D721Med (cell line): ENCODE measurements at places on chromosomes 12 and 14.

DNA sequence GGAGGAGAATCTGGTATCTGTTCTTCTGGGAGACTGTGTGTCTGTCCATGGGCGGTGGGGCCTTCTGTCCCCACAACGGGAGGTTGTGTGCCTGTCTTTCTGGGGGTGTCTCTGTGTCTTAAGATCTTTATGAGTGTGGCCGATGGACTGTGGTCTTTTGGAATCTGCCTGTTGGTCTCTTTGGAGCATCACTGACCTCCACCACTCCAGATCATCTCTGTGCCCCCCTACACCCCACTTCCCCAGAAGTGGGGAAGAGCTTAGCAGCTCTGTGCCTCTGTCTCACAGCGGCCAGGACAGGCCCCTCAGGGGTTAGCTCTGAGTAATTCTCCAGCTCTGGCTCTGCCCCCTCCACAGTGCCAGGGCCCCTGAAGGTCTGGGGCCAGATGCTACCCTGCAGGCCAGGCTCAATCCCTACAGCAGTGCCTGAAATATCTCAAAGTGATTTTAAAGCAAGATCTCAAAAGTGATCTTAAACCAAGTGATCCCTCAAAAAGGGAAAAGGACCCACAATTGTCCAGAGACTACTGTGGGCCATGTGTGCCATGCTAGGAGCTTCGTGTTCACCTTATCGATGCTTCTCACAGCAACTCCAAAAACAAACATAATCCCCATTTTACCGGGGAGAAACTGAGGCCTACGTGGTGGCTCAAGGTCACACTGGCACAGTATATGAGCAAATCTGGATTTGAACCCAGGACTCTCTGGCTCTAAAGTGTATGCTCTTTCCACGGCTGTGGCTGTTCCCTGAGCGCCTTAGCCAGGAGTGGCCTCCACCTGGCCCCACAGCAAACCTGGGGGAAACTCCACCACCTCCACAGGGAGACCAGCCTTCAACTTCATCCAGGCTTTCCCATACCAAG lies 26.0 kb upstream of the KRT78 start:
- no peak for DNase-seq

GRCh38 chr14:92690171-92691011 lies 58.0 kb downstream of the LGMN start:
- DNase-seq: no peak

DNA sequence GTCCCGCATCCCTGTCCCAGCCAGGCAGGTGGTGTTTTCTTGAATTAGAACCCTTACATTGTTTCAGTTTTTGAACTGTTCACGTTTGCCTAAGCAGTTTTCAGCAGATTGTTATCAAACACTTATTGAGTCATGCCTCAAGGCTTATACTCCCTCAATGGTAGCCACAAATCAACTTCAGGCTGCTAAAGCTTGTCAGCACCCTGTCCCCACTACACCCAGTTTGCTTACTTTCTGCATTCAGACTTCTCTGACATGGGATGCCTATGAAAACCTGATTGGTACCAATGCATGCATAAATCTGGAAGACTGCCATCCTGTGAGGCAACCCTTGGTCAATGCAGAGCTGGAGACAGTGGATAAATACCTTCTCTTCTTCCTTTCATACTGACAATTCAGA lies 225.4 kb downstream of the BTG1 start:
- DNase-seq: no peak

DNA sequence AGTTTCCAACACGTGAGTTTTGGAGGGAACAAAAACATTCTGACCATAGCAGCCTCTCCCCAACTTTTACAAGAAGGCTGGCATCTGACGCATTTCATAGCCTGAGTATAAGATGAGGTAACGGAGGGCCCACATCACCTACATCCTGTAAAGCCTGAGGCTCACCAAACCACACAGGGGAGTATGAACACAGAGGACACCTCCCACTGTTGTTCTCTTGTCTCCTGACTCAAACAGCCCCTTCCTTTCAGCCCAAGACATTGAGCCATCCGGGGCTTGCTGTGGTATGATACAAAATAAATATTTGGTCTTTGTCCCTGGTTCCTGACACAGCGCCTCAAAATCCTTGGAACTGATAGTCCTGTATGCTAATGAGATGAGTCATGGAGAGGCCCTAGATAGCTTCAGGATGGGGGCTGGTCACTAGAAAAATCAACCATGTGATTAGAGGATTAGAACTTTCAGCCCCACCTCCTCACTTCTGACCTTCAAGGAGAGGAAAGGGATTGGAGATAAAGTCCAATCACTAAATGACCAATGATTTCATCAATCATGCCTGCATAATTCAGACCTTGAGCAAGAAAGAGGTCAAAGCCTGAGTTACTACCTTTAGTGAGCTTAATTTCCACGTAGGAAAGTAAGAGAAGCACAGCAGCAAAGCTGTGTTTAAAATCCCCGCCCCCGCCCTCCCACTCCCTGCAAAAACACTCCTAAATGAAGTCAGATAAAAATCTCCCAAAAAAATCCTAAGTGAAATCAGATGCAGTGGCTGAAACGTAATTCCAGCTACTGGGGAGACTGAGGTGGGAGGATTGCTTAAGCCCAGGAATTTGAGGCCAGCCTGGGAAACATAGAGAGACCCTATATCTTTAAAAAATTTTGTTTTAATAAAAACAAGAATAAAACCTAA lies 236.4 kb downstream of the PCNX1 start:
- DNase-seq: no peak

GRCh38 chr12:17665839-17666238 lies 424.2 kb downstream of the RERGL start:
- no peak for DNase-seq

GRCh38 chr14:105021656-105022275 lies 883 bp upstream of the CDCA4 start:
- DNase-seq: no peak

DNA sequence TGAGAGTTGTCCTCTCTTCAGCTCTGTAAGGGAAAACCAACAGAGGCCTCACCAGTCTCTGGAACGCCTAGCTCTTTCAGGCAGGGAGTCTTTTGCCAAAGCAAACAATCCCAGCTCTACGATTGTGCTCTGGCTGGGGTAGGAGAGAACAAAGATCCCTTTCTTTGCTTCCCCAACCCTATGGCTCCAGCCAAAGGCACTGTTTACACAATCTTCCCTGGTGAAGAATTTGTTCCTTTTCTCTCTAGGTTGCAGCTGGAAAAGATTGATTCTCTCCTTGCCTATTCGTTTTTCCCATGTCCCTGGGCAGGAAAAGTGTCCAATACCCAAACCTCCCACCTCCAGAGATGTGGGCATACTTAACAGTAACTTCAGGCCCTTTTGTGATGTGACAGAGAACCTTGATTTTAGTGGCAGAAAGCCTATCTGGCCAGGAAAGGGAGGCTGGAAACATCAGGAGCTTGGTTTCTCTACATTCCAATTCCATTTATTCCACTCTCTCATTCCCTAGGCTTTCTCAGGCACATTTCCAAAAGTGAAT lies 16.8 kb downstream of the ATP5MC2 start:
- DNase-seq: no peak

DNA sequence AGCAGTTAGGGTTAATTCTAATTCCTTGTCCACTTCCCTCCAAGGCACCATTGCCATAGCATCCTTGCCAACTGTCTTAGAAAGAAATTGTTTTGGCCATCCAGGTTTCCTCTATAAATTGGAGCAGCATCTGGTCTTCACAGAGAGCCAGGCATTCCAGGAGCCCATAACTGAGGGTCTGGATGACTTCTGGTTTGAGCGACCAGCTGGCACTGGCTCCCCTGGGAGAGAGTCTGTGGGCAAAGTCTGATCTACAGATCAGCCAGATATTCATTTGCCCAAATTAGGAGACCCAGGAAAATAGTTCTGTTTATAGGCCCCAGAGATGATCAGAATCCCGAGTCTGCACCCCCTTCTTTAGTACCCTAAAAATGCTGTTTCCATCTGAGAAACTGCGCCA lies 16.0 kb downstream of the VSX2 start:
- DNase-seq: no peak

DNA sequence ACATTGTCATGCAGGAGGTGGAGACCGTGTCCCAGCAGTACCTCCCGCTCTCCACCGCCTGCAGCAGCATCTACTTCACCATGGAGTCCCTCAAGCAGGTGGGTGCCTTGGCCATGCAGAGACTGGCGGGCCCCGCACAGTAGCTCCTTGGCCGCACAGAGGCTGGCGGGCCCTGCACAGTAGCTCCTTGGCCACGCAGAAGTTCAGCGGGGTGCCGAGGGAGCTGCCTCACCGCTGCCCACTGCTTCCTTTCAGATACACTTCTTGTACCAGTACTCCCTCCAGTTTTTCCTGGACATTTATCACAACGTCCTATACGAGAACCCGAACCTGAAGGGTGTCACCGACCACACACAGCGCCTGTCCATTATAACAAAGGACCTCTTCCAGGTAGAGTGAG lies 47.7 kb downstream of the HSP90AA1 start:
- no peak for DNase-seq

DNA sequence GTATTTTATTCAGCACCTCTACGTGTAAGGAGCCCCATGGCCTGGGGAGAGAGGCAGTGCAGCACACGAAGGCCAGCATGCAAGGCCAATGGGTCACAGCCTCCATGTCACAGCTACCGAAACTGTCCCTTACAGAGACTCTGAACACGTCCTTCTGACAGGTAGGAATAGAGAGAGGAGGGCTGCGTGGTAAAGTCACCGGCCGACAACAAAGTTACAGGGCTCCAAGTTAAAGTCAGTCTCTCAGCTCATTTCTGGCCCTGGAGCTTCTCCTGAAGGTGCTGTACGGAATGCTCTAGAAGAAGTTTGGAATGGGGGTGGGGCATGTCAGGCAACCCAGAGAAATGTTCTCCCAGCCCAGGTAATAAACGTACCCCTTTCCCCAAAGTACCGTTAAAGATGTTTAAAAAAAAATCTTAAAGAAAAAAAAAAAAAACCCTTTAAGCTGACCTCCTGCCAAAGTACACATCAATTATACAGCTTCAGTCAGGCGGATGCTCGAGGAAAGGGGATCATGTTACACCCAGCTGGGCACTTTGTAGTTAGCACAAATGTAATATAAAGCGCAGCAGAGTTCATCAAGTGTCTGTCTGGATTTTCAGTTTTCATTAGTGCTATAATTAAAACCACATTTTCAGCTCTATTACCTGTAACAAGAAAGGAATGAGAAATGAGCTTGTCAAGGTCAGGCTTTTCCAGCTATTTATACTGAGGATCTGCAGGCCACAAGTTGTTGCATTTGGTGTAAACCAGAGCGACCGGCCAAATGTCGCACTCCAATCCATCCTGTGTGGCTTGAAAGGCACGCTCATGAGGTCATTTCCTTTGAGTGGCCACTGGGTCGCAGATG lies 53.3 kb upstream of the CDKN3 start:
- DNase-seq: no peak

DNA sequence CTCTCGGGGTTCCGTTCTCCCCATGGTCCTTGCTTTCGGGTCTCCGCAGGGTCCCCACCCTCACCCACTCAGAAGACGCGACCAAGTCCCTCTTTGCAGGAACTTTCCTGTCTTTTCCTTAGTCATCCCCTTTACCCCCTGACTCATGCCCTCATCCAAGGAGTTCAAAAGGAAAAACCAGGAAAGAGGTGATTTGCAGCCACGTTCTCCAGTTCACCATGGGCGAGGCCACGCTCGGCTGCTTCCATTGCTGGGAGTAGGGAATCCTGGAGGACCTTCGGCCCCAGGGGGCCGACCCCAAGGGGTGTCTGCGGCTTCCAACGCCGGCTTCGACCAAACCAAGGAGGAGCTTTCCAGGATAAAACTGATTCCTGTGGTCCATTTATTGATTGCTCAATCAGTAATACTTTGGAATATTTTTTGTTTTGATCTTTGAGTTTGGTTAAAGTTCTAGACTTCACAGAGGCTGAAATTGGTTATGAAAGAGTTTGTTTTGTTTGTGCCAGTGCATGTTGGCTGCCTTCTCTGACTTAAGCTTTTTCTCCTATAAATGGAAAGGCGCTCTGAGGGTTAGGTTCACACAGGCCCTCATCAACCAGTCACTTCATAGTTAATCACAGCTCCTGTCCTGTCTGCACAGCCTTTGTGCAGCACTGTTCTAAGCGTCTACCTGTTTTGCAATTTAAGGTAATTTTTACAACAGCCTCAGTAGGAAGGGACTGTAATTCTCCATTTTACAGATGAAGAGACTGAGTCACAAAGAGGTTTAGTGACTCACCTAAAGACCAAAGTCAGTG lies 827 bp downstream of the ALDH2 start:
- DNase-seq: no peak

GRCh38 chr14:105492971-105493871 lies 2.2 kb downstream of the TEDC1 start:
- DNase-seq: no peak

DNA sequence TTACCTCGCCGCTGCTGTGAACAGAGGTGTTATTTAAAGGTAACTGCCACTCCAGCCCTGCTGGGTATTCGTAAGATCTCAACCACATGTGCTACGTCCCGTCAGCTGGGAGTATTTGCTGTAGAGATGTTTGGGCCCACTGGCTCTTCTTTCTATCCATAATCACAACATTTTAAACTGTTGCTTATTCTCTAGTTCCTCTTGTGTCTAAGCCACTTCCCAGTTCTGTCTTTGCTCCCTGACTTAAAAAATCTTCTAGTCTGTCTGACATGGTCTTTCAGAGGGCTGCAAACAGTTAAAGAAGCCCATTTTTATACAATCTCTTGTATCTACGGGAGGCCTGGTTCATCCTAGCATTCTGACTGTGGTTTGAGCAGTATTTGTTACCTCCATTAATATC lies 33.2 kb upstream of the HELB start:
- DNase-seq: no peak

DNA sequence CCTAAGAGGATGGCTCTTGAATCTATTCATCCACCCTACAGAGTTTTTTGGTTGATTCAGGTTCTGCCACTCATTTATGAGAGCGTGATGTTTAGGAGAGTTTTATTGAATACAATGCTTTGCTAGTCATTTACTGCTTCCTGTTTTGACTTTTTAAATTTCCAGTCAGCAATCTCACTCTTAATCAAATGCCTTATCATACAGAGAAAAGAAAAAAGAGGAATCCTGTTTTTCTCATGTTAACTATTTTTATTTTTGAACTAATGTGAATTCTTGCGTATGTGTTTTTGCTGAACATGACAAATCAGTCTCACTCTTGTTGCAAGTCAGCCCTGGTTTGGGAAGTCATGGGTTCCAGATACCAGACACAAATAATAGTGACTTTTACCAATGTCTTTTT lies 22.1 kb upstream of the LGMN start:
- DNase-seq: no peak

DNA sequence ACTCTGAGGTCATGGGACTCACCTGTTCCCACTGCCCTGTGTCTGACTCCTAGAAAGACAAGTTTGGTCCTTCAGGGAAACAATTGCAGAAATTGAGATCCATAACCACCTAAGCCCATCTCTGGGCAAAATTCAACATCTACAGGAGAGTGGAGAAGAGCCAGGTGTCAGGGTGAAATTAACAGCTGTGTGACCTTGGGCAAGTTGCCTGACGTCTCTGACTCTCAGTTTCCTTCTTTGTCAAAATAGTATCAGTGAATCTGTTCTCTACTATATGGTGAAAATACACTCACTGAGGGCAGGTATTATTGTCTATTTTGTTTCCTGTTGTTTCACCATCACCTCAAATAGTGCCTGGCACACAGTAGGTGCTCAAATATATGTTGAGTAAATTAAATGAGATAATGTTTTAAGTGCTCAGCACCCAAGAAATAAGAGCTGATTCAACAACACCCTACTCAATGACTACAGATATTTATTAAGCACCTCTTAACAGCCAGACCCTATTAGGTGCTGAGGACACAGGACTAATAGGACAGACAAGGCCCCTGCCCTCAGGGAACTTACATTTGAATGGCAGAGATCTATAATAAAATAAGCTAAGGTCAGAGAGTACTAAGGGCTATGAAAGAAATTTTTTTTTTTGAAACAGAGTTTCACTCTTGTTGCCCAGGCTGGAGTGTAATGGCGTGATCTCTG lies 14.2 kb upstream of the IFT81 start:
- no peak for DNase-seq
